Tongue (tissue), 3 donors: ENCODE measurements at places on chromosomes 2 and 18. TPM values are rescaled to one million over a fixed set of nuclear protein-coding genes. Genes with fewer than 3 reads are reported as not detected.
A peak's percentile ranks its signal among the peaks of the same experiment; 100 is the strongest.

- DNase-seq, result no peak
These were observed 298.8 kb downstream of the SRBD1 start for GRCh38 chr2:45312275-45312674.

- peak; percentile 57 for DNase-seq
These were observed 72.6 kb downstream of the ACTR2 start for GRCh38 chr2:65300134-65300760.

DNA sequence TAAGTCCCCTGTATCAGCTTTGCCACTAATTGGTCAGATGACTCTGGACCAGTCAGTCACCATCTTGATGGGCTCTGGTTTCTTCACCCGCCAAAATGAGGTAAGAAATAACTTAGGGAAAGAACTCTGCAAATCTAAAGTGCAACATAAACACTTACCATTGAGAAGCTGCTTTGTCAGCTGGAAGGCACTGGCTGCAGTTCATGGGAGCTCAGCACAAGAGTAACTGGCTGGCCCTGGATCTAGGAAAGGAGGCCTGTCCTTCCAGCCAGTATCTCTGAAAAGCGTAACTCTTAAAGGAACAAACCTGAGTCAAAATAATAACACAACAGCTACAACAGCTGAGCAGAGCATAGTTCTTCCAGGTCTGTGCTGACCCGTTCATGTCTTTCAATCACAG is 123.9 kb downstream of the CACNB4 start:
- DNase-seq, result no peak

DNA sequence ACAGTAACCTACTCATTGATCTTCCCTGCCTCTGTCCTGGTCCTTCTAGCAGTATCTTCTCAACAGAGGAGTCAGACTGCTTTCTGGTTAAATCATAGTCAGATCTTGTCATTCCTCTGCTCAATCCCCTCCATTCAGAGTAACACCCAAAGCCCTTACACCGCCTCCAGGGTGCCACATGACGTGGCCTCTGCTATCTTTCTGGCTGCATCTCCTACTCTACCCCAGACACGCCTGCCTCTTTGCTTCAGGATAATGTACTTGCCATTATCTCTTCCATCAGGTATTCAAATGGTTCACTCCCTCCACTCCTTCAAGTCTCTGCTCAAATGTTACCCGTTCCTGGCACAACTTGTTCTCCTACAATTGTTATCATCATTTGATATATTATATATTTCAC is 36.3 kb upstream of the ACVR2A start:
- DNase-seq, result no peak

GNLY gene
- total RNA-seq, result not detected
